Calu3 (cell line): ENCODE measurements at places on chromosomes 16 and 17. TPM values are rescaled to one million over a fixed set of nuclear protein-coding genes. Genes with fewer than 3 reads are reported as not detected.

GRCh38 chr17:70084476-70084875 is 9.5 kb downstream of the KCNJ16 start:
- H3K36me3 ChIP-seq = no peaks in the 10 kb centered on the region
- H3K4me1 ChIP-seq = no peaks in the 10 kb centered on the region
- H3K27ac ChIP-seq = no peak overlapping the region
- no peak for DNase-seq

- H3K4me1 ChIP-seq = peaks cover 17% of the 10 kb centered on the region
- DNase-seq = no peak
- H3K27me3 ChIP-seq = no peaks in the 10 kb centered on the region
- no peak overlapping the region for H3K4me3 ChIP-seq
Measured at GRCh38 chr17:76235883-76236282, 4.4 kb downstream of the RNF157 start.

GRCh38 chr17:48052956-48053757 is 5.0 kb downstream of the NFE2L1 start:
- peaks cover 67% of the 10 kb centered on the region for H3K4me1 ChIP-seq
- no peaks in the 10 kb centered on the region for H3K27me3 ChIP-seq
- H3K36me3 ChIP-seq = peaks cover 93% of the 10 kb centered on the region

DNA sequence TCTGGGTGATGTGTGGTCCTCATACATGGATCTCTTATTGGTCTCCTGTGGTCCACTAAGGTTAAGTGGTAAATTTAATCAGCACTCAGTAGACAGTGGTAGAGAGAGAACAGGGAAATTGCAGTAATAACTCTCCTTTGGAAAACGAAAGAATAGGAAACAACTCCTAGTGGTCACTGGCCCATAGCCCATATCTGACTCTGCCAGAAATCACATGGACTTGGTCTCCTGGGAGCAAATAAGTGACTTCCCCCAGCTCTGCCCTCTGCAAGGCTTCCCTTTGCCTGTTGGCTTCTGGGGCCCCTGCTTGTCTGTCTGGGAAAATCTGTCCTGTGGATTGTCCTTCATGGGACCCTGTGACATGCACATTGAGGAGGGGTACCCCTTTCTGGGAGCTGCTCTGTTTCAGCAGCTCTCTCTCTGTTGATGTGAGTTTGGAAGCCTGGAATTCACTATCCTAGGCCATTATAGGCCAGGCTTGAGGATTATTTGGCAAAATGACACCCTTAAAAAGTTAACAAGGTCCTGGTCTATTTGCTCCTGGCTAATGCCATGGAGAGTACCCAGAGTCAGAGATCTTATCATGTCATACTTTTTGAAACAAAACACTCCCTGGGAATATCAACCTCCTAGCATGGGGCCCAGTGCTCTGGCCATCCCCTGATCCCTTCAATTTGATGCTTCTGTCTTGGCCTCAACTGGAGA is 58.0 kb upstream of the HNF1B start:
- no peak overlapping the region for H3K27ac ChIP-seq
- no peaks in the 10 kb centered on the region for H3K27me3 ChIP-seq
- peaks cover 15% of the 10 kb centered on the region for H3K4me1 ChIP-seq
- DNase-seq = no peak
- H3K36me3 ChIP-seq = no peaks in the 10 kb centered on the region

DNA sequence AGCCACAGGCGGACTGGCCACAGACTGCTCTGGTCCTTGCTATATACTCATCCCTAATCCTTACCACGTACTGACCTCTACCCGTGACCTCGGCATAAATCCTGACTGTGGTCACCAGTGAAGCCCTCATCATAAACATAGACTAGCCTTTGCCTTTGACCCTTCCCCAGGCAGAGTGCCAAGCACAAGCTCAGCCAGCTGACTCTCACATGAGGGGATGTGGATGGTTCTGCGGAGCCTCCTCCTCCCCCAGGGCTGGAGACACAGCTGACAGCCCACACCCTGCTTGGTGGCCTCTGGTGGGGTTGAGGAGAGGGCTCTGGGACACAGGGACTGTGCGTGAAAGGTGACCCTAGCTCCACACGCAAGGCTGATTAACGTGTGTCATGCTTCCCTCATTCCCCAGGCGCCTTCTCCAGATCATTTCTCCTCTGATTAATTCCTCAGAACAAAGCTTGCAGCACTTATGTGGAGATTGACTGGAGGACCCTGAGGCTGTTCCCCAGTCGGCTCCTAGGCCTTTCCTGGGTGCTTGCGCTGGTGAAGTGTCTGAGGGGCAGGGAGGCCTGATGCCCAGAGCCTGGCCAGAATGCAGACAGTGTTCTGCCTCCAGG is 241.5 kb upstream of the NLRP1 start:
- H3K4me3 ChIP-seq = no peak overlapping the region
- H3K27me3 ChIP-seq = no peaks in the 10 kb centered on the region
- H3K36me3 ChIP-seq = no peaks in the 10 kb centered on the region
- H3K27ac ChIP-seq = no peak overlapping the region
- H3K4me1 ChIP-seq = peaks cover 50% of the 10 kb centered on the region

DNA sequence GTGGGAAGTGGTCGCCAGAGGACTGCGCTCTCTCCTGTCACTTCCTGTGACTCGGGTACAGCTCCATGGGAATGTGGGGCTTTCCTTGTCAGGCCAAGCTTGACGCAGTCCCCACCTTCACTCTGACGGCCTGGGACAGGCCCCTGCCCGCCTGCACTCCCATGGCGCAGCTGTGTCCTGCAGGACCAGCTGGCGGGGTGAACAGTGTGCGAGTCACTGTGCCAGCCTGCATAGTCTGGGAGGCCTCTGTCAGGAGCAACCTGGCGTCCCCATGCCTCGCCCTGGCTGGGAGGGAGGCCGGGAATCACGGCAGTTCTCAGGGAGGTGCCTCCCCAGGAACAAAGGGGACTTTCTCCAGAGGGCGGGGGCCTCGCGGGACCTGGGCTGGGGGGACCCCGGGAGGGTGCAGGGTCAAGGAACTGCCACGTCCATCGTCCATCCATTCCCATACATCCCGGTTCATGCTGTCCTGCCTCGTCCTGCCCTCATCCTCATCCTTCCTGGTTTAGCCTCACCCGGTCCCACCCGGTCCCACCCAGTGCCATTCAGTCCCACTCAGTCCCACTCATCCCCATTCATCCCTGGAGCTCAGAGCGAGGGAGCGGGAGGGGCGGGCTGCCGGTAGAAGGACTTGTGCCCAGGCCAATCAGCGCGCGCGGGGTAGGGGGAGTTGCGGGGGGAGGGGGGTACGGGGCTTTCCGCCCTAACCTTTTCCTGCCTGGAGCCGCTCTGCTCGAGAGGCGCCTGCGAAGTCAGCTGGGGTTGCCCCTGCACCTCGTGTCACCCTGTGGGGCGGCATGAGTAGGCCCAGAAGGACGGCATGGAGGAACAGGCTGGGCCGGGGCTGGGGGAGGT is 13.4 kb downstream of the FLYWCH1 start:
- H3K27me3 ChIP-seq = no peaks in the 10 kb centered on the region
- H3K36me3 ChIP-seq = peaks cover 8% of the 10 kb centered on the region
- no peak for DNase-seq
- peaks cover 15% of the 10 kb centered on the region for H3K4me1 ChIP-seq

DNA sequence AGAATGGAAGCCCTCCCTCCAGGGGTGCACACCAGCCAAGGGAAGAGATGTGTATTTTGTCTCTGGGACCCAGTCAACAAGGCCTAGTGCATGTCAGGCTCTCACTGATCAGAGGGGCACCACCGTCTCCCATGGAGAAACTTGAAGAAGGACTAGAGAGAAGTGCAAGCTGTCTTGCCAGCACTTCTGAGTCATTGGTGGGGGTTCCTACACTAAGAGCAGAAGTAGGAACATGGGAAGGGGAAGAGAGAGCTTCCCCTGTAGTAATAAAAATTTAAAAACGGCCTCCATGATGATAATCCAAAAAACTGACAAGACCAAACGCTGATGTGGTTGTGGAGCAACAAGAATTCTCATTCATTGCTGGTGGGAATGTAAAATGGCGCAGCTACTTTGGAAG is 46.3 kb downstream of the DYNLRB2 start:
- no peak for DNase-seq
- H3K27ac ChIP-seq = no peak overlapping the region
- H3K36me3 ChIP-seq = no peaks in the 10 kb centered on the region
- peaks cover 15% of the 10 kb centered on the region for H3K27me3 ChIP-seq
- H3K4me1 ChIP-seq = no peaks in the 10 kb centered on the region
- H3K4me3 ChIP-seq = no peak overlapping the region

DNA sequence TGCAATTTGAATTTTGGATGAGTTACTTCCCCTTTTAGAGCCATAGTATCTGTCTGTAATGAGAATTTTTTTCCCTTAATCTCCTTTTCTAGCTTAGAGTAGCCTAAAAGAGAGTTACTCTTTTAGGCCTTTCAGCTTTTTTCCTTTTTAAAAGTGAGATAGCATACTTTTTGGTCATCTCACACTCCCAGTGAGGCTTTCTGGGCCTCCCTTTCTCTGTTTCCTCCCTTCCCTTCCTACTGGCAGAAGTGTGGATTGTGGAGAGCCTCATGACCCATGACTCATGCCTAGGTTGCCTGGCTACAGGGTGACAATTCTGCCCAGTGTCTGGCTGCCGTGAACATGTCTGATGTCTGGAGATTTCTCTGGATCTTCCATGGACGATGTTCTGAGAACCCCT is 15.2 kb downstream of the KRT23 start:
- peak overlapping the region; percentile 26 for H3K4me3 ChIP-seq
- H3K27ac ChIP-seq = peak overlapping the region; percentile 96
- DNase-seq = peak; percentile 93
- peaks cover 69% of the 10 kb centered on the region for H3K4me1 ChIP-seq
- peaks cover 98% of the 10 kb centered on the region for H3K36me3 ChIP-seq

- H3K27me3 ChIP-seq = no peaks in the 10 kb centered on the region
- peaks cover 7% of the 10 kb centered on the region for H3K36me3 ChIP-seq
- H3K4me1 ChIP-seq = peaks cover 29% of the 10 kb centered on the region
- H3K27ac ChIP-seq = no peak overlapping the region
- H3K4me3 ChIP-seq = no peak overlapping the region
- DNase-seq = peak; percentile 4
Measured at GRCh38 chr17:2194889-2195335, 108.7 kb downstream of the SMG6 start.

DNA sequence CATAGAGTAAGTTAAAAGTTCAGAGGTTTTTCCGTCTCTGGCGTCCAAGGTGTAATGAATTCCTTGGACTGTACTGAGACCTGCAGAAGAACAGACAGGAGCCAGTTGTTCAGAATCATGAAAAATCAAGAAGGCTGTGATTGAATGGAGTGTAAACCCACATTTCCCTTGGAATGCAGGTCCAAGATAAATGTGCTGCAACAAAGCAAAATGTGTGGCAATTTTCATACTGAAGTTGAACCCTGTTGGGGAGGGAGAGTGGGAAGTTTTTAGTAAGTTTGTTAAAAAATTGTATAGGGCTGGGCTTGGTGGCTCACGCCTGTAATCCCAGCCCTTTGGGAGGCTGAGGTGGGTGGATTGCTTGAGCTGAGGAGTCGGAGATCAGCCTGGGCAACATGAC is 21.4 kb downstream of the GGNBP2 start:
- no peaks in the 10 kb centered on the region for H3K4me1 ChIP-seq
- peaks cover 96% of the 10 kb centered on the region for H3K36me3 ChIP-seq
- H3K27me3 ChIP-seq = no peaks in the 10 kb centered on the region
- H3K27ac ChIP-seq = peak overlapping the region; percentile 27

DNA sequence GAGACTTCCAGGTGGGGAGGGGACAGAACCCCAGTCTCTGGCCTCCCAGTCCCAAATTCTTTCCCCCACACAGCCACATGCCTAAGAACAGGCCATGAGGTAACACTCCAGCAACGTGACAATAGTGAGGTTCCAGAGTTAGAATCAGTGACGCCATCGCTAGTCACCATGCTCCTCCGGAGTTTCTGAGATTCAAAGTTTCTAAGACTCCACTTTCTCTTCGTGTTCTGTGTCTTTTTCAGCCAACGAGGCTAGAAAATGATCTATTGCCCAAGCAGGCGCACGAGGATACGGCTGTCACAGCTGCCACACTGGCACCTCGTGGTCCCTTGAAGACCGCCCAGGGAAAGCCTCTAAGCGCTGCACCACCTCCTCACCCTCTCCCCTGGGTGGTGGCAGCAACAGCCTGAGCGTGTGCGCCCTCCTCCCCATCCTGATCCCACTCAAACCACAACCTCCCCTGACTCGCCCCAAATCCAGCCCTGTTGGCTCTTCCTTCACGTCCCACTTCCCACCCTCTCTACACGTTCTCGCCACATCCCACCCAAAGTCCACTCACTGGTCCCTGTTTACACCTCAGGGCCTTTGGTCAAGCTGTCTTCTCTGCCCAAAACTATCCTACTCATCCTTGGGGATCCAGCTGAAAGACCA is 1.0 kb downstream of the MCRIP1 start:
- H3K4me1 ChIP-seq = peaks cover 18% of the 10 kb centered on the region
- no peak for DNase-seq
- peak overlapping the region; percentile 79 for H3K27ac ChIP-seq
- peak overlapping the region; percentile 79 for H3K4me3 ChIP-seq
- H3K27me3 ChIP-seq = no peaks in the 10 kb centered on the region

- H3K4me1 ChIP-seq = no peaks in the 10 kb centered on the region
- H3K27me3 ChIP-seq = no peaks in the 10 kb centered on the region
- no peak for DNase-seq
- H3K27ac ChIP-seq = no peak overlapping the region
- peaks cover 79% of the 10 kb centered on the region for H3K36me3 ChIP-seq
- no peak overlapping the region for H3K4me3 ChIP-seq
Measured at GRCh38 chr17:21010705-21011596, 31.9 kb downstream of the USP22 start.

- no peaks in the 10 kb centered on the region for H3K36me3 ChIP-seq
- no peaks in the 10 kb centered on the region for H3K27me3 ChIP-seq
- H3K4me1 ChIP-seq = no peaks in the 10 kb centered on the region
- DNase-seq = no peak
Measured at GRCh38 chr16:67790071-67790470, 16.3 kb downstream of the RANBP10 start.

DNA sequence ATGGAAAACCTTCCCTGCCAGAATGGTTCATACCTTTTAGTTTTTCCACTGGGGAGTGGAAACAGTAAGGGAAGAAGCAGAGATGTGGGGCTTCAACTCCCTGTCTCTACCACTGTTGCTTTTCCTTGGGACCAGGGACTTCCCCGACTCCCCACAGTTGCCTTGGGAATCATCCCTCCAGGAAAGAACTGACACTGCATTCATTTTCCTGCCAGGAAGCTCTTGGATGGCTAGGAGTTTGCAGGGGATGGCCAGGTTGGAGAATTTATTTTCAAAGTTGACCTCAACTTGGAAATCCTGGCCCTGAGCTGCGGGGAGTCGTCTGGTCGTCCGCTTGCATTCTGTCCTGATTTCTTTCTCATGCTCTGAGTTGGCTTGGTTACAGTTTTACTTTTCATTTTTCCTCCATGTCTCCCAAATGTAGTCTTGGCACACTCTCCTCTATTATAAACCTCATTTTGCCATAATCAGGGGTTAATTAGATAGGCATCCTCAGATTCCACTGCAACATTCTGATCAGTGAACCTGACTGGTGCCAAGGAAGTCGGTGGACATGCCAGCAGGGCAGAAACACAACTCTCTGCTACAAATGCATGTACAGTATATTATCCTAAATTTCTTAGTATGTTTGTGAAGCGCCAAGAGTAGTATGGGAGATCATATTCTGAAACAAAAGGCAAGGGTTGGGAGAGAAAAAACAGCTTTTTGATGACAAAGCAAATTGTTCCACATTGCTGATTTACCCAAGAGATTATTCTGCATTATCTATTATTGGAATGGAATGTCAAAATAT is 220.5 kb upstream of the XYLT1 start:
- no peak for DNase-seq
- H3K27me3 ChIP-seq = peaks cover 10% of the 10 kb centered on the region
- no peak overlapping the region for H3K27ac ChIP-seq
- no peaks in the 10 kb centered on the region for H3K36me3 ChIP-seq
- no peak overlapping the region for H3K4me3 ChIP-seq

The NDUFAB1 gene
- 143 and 150 TPM in 2 replicates for total RNA-seq

The PIK3R5 gene
- not detected in 2 replicates for total RNA-seq

The C16orf86 gene
- 0.66 and 0.68 TPM in 2 replicates for total RNA-seq

The GABARAP gene
- total RNA-seq = 183 and 188 TPM in 2 replicates
